ENCODE measurements at places on chromosomes 3 and 15.

GRCh38 chr15:80476036-80476435 lies 71.9 kb downstream of the ARNT2 start:
- peaks cover 4% of the 10 kb centered on the region for H3K4me1 ChIP-seq
- no peak for DNase-seq
- H3K27me3 ChIP-seq, result no peaks in the 10 kb centered on the region
- peaks cover 7% of the 10 kb centered on the region for H3K36me3 ChIP-seq
- no peak overlapping the region for H3K27ac ChIP-seq
- H3K4me3 ChIP-seq, result no peak overlapping the region

GRCh38 chr3:160806094-160806493 lies 50.1 kb downstream of the PPM1L start:
- no peaks in the 10 kb centered on the region for H3K36me3 ChIP-seq
- H3K4me3 ChIP-seq, result no peak overlapping the region
- peaks cover 21% of the 10 kb centered on the region for H3K27me3 ChIP-seq
- H3K27ac ChIP-seq, result no peak overlapping the region
- no peak for DNase-seq

GRCh38 chr15:68593341-68593740 lies 14.5 kb downstream of the CORO2B start:
- no peak for DNase-seq
- H3K27me3 ChIP-seq, result no peaks in the 10 kb centered on the region
- no peak overlapping the region for H3K4me3 ChIP-seq
- H3K27ac ChIP-seq, result no peak overlapping the region
- H3K36me3 ChIP-seq, result no peaks in the 10 kb centered on the region

DNA sequence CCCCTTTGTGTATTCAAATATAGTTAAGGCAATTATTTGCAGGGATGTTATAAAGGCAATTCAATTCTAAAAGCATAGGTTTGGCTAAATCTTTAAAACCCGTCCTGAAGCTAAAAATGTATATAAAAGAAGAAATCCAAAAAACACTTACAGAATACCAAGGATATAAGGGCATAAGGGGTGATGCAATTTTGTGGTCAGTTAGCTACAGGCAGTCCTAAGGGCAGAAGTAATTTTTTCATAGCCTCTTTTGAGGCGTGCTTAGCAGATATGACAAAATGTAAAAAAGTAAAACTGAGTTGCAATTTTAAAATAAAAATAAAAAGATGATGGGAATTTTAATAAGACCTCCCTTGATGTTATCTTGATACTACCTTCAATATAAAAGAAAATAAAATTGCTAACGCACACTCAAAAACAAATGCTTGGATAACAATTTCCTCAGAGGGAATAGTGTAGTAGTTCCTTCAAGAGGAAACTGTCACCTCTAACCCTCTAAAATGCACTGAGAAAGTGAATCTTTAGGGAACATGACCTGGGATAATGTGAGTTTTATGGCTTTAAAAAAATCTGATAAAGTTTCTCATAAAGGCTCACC lies 104.2 kb downstream of the MYH15 start:
- no peak overlapping the region for H3K4me3 ChIP-seq
- H3K4me1 ChIP-seq, result no peaks in the 10 kb centered on the region
- H3K36me3 ChIP-seq, result no peaks in the 10 kb centered on the region
- H3K27me3 ChIP-seq, result peaks cover 74% of the 10 kb centered on the region

- no peaks in the 10 kb centered on the region for H3K27me3 ChIP-seq
- no peak for DNase-seq
- no peak overlapping the region for H3K4me3 ChIP-seq
- no peak overlapping the region for H3K27ac ChIP-seq
- H3K4me1 ChIP-seq, result no peaks in the 10 kb centered on the region
These were observed 59.7 kb downstream of the MAP3K13 start for GRCh38 chr3:185422677-185423076.

DNA sequence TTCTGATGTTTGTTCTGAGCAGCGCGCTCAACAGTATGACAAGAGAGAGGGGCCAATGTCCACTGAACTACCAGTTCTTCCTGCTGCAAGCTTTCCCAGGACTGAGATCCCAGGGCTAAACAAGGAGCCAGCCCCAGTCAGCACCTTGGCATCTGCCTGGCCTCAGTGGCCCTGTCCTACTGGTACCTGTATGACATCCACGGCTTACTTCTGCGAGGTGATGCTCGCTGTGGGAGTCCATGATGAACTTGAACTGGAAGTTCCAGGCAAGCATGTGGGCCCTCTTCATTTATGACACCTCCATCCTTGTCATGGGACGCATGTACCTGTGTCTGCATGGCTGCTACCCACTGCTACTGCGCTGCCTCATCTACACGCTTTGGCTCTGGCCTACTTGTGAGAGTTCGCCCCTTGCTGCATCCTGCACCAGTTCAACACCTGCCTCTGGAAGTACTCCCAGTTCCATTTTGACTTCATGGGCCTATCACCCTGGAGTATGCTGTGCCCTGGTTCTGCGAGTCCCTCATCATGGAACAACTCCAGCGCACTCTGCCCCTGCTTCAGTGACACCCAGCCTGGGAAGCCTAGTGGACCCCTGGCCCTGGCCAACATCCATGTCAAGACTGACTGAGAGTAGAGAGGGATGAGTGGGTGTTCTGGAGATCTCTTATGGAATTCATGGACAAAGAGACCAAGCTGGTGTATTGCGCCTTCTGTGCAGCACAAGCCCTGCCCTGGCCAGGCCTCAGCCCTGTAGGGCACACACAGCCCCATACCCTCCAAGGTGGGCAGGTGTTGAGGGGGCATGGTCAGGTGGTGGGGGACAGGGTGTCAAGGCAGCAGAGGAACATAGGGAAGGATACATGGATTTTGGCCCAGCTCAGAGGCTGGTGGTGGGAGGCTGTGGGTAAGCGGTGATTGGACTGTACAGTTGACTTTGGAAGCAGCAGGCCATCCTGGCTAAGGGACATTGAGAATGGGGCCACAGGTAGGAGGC lies 246.8 kb downstream of the NLGN1 start:
- H3K4me1 ChIP-seq, result no peaks in the 10 kb centered on the region
- no peak overlapping the region for H3K27ac ChIP-seq
- no peak for DNase-seq
- H3K4me3 ChIP-seq, result no peak overlapping the region

DNA sequence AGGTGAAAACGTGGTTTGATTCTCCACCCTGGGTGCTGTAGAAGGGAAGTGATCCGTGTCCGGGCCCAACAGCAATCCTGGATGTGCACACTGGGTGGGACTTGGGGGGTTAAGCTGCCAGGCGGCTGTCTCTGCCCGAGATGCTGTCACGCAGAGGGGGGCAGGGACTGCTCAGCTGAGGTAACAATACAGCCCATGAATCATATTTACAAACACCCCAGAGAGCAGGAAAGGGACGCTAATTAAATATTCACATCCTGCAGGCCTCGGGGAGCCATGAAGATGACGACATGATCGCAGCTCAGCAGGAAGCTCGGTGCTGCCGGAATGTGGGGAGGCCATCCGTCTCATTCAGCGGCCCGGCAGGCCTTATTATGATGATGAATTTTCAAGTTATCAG lies 17.9 kb upstream of the CRABP1 start:
- no peak overlapping the region for H3K4me3 ChIP-seq
- DNase-seq, result peak; percentile 78
- no peaks in the 10 kb centered on the region for H3K27me3 ChIP-seq
- H3K4me1 ChIP-seq, result peaks cover 16% of the 10 kb centered on the region
- H3K27ac ChIP-seq, result peak overlapping the region; percentile 99
- H3K36me3 ChIP-seq, result no peaks in the 10 kb centered on the region

Measured in endodermal cell (in vitro differentiated cells).